ENCODE measurements at places on chromosomes 4 and X.

DNA sequence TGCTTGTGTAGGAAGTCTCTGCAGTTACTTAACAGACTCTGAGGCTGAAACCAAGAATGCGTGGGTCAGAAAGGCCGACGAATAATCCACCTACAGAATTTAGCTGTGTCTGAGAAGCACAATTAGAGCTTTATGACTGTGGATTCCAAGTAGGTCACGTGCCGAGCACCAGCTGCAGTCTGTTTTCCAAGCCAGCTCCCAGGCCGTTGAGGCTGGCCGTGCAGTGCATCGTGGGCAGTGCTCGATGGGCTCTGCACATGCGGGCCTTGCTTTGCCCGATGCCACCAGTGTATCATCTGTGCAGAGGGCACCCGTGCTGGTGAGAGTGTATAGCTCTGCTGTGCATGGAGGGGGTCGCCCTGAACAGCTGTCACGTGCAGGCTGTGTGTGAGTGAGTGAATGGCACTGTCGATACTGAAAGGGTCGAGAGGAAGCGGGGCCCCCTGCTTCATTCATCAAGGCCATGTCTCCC lies 67.5 kb upstream of the CLDN34 start:
- DNase-seq, result peak; percentile 15

- DNase-seq, result peak; percentile 64
These were observed 70.0 kb upstream of the FAM241A start for GRCh38 chr4:112075129-112075753.

GRCh38 chr4:2393353-2394270 lies 24.8 kb downstream of the ZFYVE28 start:
- no peak for DNase-seq

GRCh38 chr4:6474053-6474568 lies 1.7 kb upstream of the PPP2R2C start:
- DNase-seq, result no peak

DNA sequence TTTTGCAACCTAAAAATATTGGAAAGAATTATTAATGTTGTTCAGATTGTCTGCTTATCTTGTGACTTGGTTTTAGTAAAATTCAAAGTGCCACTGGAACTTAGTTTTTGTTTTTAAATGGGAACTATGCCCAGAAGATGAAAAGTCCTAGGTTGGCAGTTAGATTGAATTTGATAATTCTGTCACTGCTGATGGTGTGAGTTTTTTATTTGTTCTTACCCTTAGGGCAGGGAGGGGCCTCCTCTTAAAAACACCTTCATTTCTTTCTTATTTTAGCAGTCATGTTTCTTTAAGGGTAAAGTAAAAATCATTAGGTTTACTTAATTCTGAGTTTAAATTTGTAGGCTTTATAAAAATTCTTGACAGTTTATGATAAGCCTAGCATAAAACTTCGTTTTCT lies 80.6 kb downstream of the AFF1 start:
- no peak for DNase-seq

GRCh38 chr4:172596206-172596605 lies 572.4 kb upstream of the GALNT7 start:
- DNase-seq, result no peak

- no peak for DNase-seq
These were observed 53.9 kb downstream of the PROM1 start for GRCh38 chr4:16029886-16030285.

DNA sequence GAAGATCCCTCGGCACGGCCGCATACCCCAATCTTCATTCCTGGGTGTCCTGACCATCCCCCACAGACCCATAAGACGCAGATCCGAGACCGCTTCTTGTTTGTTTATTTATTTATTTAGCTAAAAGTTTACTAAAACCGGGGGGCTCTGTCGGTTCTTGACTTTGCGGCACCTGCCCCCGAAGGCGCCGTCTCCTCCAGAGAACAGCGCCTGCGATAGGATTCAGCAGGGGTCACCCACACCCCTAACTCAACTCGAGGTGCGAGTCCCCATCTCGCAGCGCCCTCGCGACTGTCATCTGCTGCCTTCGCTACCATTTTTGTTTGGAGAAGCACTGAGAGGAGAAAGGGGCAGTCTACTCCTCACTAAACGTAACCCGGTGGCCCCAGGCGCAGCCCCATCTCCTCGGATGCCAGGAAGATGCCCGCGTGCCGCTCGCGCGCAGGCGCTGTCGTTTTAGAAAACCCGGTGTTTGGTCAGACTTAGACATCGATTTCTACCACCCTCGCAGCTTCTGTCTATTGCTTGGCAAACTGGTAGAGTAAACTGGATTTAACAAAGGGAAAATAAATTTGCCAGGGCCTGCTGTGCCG lies 18.9 kb upstream of the GPR101 start:
- DNase-seq, result no peak

DNA sequence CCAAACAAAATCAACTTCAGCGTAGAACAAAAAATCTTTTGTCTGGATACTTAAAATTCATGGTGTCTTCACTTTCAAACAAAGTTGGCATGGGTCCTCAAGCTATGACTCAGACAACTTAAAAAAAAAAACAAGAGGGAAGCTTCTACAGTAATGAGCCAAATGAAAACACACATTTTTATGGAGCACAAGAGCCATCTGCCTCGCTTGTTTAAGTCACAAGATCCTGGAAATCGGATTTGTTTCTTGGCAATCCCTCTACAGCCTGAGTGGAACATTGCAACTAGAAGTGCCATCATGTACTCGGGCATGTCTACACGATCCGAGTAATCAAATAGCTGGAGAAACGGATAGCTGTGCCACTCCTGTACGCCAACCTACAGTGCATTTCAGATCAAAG lies 22.6 kb downstream of the LAMP2 start:
- peak; percentile 59 for DNase-seq

GRCh38 chr4:92215476-92215875 lies 88.3 kb upstream of the GRID2 start:
- DNase-seq, result no peak

DNA sequence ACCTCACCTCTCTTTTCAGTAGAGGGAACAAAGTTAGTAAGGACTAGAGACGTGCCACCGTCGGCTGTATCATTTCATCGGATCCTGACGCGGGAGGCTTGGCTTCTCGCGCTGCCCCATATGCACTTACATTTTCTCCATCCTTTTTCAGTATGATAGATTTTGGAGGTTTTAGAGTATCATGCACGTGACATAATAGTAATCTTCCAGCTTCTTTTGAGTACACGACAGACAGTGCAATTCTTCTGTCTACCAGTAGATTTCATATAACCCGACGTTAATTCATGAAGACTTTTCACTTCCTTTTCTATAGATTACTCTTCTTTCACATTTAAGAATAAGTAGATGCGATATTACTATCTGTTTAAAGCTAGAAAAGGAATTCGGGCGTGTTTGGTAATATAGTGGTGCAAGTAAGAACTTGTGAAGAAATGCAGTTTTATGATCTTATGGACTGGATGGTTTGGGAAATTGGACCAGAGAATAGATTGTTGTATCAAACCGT lies 1.0 kb downstream of the CDS1 start:
- DNase-seq, result no peak

DNA sequence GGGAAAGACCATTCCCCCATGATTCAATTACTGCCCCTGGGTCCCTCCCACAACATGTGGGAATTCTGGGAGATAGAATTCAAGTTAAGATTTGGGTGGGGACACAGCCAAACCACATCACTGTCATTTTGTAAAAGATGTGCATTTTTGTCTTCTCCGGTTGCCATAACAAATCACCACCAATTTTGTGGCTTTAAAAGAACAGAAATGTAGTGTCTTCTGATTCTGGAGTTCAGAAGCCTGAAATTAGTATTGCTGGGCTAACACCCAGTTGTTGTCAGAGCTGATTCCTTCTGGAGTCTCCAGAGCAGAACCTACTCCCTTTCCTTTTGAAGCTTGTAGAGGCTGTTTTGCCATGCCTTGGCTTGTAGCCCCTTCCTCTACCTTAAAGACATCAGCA lies 54.1 kb upstream of the DHRSX start:
- no peak for DNase-seq
